ENCODE measurements at places on chromosomes 2 and 18.

DNA sequence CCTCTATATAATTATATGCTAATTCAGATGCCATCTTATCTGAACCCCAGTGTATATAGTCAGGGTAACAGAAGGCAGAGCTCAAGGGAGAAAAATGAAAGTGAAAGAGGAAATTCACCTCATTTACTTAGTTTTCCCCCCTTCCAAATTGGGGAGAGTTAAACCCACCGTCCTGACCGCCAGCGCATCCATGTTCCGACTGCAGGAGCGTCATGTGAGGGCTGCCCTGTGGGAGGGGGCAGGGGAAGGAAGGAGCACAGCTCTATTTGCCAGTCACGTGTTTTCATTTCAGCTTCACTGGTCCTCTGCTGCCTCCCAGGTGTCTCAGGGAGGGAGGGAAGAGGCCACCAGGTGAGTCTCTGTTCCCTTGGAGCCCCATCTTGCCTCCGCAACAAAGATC, 13.2 kb downstream of the CNNM4 start:
- DNase-seq: no peak

- no peak for DNase-seq
These were observed 202.7 kb downstream of the CYP26B1 start for GRCh38 chr2:71944806-71945602.

DNA sequence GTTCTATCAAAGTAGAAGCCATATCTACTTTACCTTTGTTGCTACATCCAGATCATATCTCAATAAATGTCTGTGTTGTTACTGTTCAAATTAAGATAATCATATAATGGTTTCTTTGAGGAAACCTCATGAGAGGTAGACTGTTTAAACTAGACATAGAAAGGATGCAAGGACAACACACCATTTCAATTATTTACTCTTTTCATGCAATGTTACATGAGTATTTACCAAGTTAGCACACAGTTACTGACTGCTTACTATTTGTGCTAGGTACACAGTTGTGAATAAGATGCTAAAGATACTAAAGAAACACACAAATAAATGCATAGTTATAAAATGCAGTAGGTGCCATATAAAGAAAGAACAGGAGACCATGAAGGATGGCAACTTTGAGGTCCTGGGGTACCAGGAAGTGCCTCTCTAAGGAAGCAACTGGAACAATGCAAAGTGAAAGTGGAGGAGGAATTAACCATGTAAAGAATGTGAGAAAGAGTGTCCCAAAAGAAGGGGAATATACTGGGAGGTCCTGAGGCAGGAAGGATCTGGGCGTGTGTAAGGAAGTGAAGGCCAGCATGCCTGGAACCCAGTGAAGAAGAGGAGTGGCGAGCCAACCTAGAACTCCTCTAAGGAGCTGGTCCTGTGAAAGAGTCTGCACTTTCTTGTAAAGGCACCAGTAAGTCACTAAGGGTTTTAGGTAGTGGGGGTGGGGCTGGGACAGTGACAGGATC, 39.4 kb downstream of the RBMS1 start:
- DNase-seq: no peak

DNA sequence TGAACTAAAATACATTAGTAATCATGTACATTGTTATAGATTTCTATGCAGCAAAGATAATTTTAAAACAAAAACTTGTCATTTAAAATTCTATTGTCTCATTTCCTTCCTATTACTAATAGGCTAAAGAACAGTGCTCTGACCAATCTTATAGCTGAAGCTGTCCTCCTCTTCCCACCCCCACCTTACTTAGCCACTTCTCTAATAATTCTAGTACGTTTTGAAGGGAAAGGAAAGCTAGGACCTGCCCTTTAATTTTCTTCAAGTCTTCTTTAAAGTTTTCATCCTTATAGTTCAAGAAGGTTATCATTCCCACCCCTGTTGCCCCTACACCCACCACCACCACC, 121.6 kb downstream of the RBMS1 start:
- DNase-seq: no peak

DNA sequence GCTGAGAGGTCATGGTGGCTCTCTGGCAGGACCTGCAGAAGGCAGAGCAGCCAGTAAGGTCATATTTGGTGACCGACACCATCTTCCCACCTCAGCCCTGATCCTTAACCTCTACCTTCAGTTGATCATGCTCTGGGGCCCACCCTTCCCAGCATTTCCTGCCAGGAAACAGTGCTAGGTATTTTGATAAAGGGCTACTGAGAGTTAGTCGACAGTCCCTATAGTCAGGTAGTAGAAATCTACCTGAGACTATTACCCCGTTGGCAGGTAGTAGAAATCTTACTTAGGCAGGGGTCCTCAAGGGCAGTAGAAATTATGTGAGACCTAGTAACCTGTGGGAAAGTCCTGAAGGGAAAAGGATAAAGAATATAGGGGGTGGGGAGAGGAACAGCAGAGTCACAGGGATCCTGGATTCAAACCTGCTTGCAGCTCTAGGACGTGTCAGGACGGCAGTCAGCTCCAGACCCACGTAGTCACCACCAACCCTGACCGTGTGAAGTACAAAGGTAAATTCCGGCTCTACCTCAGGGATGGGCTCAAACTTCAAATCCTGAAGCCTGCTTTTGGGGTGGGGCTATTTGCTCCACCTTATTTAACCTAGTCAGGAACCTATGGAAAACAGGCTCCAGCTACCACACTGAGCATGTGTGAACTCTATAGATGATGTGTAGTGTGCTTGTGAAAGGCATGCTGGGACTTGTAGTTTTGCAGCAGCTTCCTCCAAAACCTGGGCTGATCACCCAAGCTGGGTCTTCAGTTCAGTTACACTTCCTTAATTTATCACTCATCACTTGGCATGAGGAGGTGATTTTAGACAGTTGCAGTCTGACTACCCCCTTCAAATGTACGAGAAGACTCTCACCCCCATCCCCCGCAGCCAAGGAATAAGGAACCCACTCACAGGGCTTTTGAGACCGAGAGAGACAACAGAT, at the start of gene DQX1:
Gene DQX1 (minus strand): TSS at position 515 of the 932 bp plus-strand sequence. CDS start 502 bp downstream, at position 13.
- no peak for DNase-seq

GRCh38 chr2:23637011-23637778, 252.2 kb downstream of the KLHL29 start:
- no peak for DNase-seq

DNA sequence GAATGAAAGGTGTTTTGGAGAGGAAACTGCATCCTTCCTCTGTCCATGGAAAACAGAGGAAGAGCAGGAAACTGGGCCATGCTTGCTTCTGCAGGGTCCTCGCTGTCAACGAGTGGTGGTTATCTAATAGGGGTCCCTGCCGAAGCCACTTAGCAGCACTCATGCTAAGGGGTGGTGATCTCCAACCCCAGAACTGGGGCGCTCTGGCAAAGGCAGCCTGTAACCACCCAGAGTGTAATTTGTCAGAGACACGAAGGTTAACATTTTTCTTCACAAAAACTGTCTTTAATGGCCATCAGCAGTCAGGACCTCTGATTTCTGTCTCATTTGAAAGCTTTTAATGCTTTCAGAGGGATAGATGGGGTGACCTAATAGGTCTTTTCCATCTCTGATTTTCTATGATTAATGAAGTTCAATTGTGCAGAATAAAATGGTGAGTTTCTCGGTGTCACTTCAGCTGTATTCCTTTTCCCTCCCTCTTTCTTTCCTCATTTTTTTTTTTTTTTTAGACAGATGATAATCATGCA, 231.3 kb upstream of the CELF4 start:
- DNase-seq: no peak

DNA sequence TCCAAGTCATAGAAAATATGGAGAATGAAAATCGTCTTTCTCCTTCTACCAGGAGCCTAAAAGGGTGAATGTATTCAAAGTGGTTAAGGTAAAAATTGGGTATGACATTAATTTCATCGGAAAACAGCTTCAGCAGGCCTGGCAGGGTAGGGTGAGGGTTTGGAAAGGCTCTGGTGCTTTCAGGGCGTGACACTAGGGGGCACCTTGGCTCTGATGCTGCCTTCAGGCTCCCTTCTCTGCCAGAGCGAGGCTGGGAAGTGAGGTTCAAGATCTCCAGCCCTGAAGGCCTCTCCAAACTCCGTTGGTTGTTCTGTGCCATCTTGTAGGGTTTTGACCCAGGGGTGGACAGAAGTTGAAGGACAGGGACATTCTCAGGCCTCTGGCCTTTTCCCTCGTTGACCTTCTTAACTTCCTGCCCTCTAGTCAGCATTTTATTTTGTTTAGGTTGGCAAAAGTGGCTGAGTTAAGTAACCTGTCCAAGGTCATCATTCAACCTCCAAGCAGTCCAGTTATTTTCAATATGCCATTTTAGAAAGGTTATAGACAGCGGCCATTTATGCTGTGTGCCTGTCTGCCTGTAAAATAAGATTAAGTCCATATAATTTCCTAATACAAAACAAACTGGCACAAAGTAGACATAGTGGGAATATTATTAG, 40.3 kb downstream of the EML6 start:
- DNase-seq: no peak

DNA sequence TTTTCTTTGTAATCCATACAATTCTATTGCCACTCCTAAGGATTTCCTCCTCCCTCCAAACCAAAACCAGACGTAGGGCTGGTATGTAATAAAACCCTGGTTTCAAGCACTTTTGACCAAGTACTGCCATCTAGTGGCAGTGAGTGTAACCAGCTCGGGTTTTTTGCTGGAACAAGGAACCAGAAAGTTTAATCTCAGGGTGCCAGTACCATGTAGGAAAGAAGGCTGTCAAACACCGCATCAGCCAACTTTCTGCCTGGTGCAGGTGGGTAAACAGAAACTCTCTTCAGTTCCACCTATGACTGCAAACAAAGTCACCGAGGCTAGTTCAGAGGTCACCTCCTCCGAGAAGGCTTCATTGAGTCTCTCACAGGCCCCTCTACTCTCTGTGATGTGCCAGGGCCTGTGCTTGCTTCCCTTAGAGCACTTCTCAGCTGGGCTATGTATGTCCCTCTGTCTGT, 10.2 kb upstream of the THNSL2 start:
- peak; percentile 51 for DNase-seq

DNA sequence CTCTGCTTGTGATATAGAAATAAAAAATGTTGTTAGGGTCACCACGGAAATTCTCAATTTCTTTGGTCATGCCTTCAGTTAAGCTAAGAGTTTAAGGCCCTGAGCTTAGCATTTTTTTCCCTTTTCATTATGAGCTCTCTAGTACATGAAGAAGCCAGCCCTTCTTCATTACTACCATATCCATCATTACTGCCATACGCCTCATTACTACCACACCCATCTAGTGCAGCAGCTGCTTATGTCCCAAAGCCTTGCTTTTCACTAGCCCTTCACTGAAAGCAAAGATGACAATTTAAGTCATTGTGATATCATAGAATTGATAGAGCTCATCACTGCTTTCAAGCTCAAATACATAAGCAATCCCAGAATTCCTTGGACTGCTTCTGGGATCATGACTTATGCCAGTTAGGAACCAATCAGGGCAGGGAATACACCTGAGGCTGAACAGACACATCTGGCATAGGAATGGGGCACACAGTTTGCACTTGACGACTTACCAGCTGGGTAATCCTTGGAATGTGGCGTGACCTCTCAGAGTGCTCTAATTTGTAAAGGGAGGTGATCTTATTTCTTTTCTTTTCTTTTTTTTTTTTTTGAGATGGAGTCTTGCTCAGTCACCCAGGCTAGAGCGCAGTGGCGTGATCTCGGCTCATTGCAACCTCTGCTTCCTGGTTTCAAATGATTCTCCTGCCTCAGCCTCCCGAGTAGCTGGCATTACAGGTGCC, 40.3 kb downstream of the SOWAHC start:
- no peak for DNase-seq

DNA sequence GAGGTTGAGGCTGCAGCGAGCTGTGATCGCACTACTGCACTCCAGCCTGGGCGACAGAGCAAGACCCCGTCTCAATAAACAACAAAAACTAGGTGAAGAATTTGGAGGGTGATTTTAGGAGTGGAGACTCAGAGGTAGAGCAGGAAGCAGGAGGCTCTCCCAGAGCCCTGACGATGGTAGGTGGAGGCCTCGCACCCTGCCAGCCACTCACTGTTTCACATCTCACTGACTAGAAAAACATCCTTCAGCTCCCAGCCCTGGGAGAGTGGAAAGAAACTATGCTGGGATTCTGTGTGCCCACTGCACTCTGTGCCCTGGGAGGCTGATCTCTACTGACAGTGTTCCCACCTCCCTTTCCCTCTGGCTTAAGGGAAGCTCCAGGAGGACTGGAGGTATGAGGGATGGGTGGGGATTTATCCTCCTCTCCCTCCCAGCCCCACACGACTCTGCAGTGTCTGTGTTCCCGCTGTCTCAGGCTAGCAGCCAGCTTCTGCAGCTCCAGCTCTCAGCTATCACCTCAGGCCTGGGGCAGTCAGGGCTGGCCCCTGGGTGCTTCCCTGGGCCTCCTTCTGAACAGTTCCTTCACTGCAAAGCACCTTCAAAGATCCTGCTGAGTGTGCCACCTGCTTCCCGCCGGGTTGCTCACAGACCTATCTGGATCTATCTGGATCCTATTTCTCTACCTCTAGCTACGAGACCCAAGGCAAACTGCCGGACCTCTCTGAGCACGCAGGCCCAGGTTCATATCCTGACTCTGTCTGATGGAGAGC, 9.6 kb downstream of the CIB4 start:
- DNase-seq: no peak

GRCh38 chr2:149100739-149101699, 62.5 kb downstream of the LYPD6B start:
- no peak for DNase-seq

DNA sequence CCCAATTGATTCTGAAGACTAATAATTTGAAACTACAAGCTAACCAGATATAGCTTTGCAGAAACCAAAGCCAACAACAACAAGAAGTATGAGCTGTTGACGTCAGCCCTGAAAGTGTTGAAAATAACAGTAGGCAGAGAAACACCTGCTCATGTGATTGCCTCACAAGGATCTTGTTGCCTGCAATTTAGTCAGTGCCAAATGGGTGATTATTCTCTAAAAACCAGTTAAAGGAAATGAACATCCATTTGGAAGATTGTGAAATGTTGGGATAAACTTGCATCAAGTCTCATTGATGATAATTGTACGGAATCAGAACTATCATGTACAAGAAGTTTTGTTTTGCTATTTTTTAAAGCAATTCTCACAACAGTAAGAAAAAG, 2.8 kb downstream of the CYTIP start:
- DNase-seq: no peak

GRCh38 chr18:36672437-36673344, 156.1 kb downstream of the TPGS2 start:
- no peak for DNase-seq

DNA sequence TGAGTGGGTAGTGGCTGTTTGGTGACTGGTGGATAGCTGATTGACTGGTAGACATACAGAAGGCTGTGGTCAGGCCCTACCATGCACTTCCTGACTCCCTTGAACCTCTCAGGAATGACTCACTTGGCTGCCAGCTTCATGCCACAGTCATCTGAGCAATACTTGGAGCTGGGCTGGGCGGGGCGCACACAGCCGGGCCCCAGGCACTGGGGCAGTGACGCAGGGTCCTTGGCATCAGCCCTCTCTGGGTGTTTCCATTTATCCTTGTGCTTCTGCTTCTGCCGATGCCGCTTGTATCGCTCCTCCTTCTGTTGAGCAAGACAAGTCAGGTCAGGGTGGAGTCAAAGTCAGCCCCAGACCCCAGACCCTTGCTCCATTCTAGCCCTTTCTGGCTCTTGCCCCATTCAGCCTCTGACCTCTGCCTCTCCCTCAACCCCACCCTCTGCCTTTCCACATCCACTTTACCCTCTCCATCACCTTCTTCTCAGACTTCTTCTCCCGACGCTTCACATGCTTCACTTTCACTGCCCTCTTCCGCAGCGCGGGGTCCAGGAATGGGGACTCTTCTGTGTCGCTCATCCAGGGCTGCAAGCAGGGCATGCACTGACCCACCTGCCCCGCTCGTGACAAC, 3.0 kb upstream of the MBD1 start:
- no peak for DNase-seq

Measured in neuronal stem cell (in vitro differentiated cells).